ENCODE measurements at places on chromosomes 6 and 20.
A peak's percentile ranks its signal among the peaks of the same experiment; 100 is the strongest.

GRCh38 chr20:24744747-24745146, 204.3 kb upstream of the CST7 start:
- no peak for DNase-seq

- DNase-seq, result peak; percentile 39
These were observed 120.9 kb downstream of the COL12A1 start for GRCh38 chr6:75084872-75085381.

GRCh38 chr6:158512809-158513208, 47.1 kb upstream of the TMEM181 start:
- no peak for DNase-seq

DNA sequence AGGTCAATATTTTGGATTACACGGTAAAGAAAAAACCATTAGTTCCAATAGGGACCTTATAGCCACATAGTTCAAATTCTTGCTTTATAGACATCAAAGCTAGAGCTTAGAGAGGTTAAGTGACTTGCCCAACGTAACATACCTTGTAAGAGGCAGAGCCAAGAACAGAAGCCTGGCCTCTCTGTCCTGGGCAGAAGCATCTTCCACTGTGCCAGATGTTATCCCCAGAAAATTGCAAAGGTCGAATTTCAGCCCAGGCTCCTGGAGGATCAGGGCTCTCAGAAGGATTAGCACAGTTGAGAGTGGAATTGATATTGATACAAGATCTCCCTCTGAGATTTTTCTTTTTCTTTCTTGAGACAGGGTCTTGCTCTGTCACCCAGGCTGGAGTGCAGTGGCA, 6.1 kb downstream of the SMIM28 start:
- no peak for DNase-seq
